ENCODE measurements at places on chromosomes 2 and 18. TPM values are rescaled to one million over a fixed set of nuclear protein-coding genes. Genes with fewer than 3 reads are reported as not detected.

GRCh38 chr18:59265246-59265973, 7.8 kb downstream of the RAX start:
- DNase-seq = no peak

DNA sequence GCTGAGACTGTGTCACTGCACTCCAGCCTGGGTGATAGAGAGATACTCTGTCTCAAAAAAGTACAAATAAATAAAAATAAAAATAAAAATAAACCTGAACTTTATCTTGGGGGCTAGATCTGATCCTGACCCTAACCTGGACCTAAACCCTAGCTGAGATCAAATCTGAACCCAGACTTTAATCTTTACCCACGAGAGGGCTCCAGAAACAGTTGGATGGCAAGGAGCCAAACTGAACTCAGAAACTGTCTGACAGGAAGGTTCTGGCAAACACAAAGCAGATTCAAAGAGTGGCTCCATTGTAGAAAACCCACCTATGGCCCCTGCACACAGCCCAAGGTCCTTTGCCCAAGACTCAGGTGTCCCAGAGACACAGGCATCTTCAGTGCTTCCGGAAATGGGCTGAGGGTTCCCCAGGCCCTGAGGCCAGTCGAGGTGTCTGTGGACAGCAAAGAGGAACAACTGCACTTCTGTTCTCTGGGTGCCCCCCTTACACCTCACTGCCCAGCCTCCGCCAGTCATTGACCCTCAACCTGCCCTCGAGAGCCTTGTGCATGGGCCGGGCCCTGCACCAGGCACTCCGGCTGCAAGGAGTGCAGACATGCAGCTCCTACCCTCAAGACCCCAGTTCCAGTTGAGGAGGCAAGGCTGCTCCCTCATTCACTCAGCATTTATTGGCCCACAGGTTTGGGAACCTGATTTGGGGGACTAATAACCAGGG, 95.2 kb downstream of the TFCP2L1 start:
- no peak for DNase-seq

GRCh38 chr2:27890924-27891672, 569 bp downstream of the BABAM2 start:
- DNase-seq = no peak

GRCh38 chr2:128695646-128696220, 377.1 kb upstream of the HS6ST1 start:
- DNase-seq = no peak

- no peak for DNase-seq
These were observed 21.9 kb upstream of the PPP1CB start for GRCh38 chr2:28729698-28730097.

GRCh38 chr2:180219491-180219890, 212.4 kb upstream of the CWC22 start:
- no peak for DNase-seq

- DNase-seq = no peak
These were observed 48.0 kb downstream of the BCL2L11 start for GRCh38 chr2:111168528-111169239.

Gene PHOSPHO2
- total RNA-seq = 8.5 TPM

DNA sequence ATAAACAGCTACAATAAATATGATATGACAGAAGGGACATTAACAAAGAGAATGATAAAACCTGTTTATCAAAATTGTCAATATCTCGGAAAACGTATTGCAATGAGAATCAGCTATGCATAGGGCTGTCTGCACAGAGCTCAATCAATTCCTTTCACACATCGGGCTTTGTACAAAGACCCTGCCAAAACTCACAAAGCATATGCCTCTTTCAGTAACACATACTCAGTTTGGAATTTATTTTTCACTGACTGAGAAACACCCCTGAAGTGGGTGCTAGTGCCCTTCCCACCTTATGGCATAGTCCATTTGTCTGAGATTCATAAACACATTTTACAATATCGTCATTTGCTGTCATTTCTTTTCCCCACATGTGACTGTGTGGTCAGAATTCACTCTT, 815.8 kb upstream of the FAM98A start:
- DNase-seq = no peak

GRCh38 chr2:128812183-128812940, 493.7 kb upstream of the HS6ST1 start:
- no peak for DNase-seq

DNA sequence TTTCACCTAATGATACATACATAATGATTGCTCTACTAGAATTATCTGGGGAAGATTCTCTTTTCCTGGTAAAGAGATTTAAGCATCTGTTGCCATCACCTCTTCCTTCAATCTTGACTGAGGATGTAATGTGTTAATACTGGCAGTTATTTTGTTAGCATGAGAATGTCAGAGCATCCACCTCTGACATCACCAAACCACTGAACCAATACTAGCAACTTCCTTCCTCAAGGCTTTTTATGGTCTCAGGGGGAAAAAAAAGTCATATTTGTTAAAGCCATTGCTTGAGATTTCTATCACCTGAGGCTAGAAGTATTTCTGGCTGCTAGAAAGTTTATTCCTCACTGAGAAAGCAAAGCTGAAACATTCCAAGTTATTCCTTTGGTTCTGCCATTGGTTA, 48.5 kb downstream of the DSEL start:
- no peak for DNase-seq

Gene SP5
- 4.4 TPM for total RNA-seq

Gene C2orf92
- 9.0 TPM for total RNA-seq

- no peak for DNase-seq
These were observed 55.2 kb downstream of the BCL11A start for GRCh38 chr2:60498127-60498815.

Gene ABHD3
- total RNA-seq = 29.3 TPM

Gene MRPL30
- total RNA-seq = 25.1 TPM

- DNase-seq = no peak
These were observed 755.0 kb upstream of the RAB6C start for GRCh38 chr2:129224486-129224885.

- DNase-seq = no peak
These were observed 15.8 kb upstream of the PRSS56 start for GRCh38 chr2:232504438-232504837.

- no peak for DNase-seq
These were observed 32.0 kb downstream of the LGALSL start for GRCh38 chr2:64485961-64486360.

DNA sequence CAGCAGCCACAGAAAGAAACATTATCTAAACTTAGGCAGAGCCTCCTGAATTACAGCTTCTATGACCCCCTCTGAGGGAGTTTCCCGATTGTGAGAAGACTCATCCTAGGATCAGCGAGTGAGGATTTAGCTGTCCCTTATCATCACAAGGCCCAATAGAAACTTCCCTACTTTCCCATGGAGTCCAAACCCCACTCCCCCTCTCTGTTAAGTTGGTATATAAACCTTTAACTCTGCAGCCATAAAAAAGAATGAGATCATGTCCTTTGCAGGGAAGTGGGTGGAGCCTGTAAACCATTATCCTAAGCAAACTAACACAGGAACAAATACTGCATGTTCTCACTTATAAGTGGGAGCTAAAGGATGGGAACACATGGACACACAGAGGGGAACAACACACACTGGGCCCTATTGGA, 78.8 kb downstream of the MYL12B start:
- DNase-seq = no peak

Gene REEP1
- 6.4 TPM for total RNA-seq

Gene ANKRD30BL
- not detected for total RNA-seq

DNA sequence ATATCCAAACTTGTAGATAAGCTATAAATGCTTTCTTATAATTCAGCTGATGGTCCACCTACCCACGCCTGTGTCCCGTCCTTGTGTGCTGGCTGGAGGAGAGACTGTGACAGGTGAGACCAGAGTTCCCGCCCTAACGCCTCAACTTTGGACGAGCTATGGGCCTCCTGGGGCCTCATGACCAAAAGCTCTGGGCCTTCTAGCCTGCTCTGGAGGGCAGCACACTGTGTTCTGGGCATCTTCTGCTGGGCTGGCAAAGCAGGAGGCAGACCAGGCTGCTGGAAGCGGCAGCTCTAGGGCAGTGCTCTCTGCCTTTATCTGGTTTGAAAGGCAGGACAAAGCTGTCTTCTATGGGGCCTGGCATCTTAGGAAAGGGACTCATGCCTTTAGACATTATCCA, 26.0 kb upstream of the PAX8 start:
- DNase-seq = no peak

Gene ZNF804A
- 2.0 TPM for total RNA-seq

Gene FAM136A
- 49.6 TPM for total RNA-seq

DNA sequence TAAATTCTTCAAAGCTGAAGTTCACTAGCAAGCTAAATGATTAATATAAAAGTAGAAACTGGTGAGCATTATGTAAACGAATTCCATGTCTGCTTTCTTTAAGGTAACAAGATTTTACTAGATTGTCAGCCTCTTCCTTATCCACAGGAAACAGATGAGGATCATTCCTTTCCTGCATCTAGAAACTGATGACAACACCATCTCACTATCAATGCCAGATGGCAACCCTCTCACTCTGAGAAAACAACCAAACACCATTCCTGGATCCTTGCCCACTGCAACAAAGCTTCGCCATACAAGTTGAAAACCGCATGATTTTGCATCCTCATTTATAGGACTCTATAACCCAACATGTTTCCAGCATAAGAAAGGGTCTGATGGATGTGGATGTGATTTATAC, 122.9 kb downstream of the ZNF521 start:
- no peak for DNase-seq
